Fibroblast of gingiva (primary cell): ENCODE measurements at places on chromosomes 1 and 21.
A peak's percentile ranks its signal among the peaks of the same experiment; 100 is the strongest.

- no peak for DNase-seq
Observed at GRCh38 chr1:168980656-168981055, 125.8 kb upstream of the ATP1B1 start.

DNA sequence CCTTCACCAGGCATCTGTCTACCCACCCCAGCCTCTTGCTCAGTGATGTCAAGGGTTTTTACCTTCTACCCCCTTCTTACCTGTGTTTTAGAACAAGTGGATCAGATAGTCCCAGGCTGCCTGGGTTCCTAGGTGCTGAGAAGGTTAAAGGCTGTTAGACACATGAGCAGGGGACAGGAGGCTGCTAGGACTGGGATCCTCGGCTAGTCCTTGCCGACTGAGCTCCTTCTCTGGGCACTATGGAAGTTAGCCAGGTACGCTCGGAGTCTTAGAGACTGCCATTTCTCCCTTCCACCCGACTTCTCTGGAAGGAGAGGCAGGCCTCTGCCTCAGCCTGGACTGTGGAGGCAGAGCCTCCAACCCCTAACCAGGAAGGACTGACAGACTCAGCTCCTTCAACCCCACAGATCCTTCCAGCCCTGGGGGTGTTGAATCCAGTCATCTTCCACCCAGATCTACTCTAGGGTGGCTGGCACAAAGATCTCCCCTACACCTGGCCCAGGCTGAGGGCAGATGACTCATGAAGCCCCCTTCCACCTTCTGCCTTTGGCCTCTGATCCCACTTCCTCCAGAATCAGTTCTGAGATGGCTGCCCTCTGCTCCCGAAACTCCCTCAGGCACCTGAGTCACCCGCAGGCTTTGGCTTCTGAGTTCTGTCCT, at the start of gene DYNLT4:
Gene DYNLT4, minus strand, starts transcription at position 648 of the 660 bp plus-strand sequence. CDS start 683 bp downstream, outside the sequence.
- no peak for DNase-seq

GRCh38 chr1:173433751-173434326, 43.3 kb upstream of the PRDX6 start:
- peak; percentile 23 for DNase-seq

DNA sequence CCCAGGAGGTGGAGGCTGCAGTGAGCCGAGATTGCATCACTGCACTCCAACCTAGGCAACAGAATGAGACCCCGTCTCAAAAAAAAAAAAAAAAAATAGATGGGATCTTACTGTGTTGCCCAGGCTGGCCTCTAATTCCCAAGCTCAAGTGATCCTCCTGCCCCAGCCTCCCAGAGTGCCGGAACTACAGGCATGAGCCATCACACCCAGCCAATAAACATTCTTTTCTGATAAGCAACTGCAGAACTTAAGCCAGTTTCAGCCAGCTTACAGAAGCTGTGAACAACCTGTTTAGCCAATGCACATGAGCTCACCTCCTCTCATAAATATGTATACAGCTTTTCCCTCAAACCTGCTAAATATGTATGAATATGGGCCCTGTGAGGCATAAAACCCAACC, 3.1 kb upstream of the MIIP start:
- DNase-seq = no peak

GRCh38 chr1:173208146-173208545, 1.0 kb upstream of the TNFSF4 start:
- no peak for DNase-seq

- DNase-seq = peak; percentile 39
Observed at GRCh38 chr1:39573736-39574624, 2.6 kb downstream of the PABPC4 start.

GRCh38 chr1:230283678-230284077, 142.5 kb downstream of the PGBD5 start:
- no peak for DNase-seq

GRCh38 chr1:31509124-31510072, 66.9 kb upstream of the TINAGL1 start:
- DNase-seq = no peak

GRCh38 chr1:36222481-36223380, 1.5 kb upstream of the THRAP3 start:
- DNase-seq = no peak

GRCh38 chr1:202200112-202200548, 6.5 kb downstream of the LGR6 start:
- DNase-seq = no peak

DNA sequence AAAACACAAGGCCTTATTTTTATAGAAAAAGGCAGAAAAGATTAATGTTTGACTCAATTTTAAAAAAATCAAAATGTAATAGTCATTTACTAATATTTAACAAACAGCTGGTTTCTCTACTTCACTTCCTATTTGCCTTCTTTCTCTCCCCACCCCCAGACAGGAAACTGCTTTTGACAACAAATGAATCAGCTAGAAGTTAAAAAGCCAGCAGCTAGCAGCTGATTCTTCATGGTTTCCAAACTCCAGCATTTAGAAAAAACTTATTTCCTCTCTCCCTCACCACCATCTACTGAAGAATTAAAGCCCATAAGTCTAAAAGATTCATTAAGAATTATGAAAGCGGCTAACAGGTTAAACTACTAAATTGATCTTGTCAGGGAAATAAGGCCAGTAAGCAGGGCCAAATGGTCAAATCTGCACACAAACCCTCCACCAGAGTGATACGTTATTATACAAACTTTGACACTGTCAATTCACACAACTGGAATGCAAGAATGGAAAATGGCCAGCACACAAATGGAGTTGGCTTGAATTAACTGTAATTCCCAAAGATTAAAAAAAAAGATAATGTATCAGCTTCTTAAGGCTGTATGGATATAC, 4.0 kb downstream of the WDR26 start:
- peak; percentile 57 for DNase-seq

DNA sequence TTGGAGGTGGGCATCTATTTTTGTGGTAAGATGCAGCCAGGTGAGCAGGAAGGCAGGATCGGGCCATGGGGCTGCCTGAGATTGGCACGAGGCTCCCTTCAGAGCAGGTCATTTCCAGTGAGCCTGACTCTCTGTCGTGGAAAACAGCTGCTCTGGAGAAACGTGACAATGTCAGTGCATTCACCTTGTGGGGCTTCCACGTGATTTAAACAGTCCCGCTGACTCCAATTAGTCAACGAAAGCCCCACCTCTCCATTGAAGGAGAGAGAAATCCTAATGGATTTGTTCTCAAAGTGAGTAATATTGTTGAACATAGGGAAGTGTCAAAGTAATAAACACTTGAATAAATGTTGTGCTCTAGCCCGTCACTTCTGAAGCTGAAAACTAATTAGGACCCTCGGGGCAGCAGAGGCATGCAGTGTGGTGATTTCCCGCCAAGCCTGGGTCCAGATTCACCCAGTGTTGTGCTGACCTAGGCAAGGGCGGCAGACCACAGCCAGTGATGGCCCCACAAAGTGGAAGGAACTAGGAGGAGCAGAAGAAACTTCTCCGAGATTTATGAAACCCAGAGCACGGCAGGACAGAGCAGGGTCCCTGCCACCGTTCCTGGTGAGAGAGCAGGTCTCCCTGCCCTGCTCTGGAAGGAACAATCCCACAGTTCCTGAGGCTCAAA, 172.5 kb upstream of the C1orf174 start:
- no peak for DNase-seq

GRCh38 chr1:71561206-71561605, 480.4 kb upstream of the ZRANB2 start:
- no peak for DNase-seq

DNA sequence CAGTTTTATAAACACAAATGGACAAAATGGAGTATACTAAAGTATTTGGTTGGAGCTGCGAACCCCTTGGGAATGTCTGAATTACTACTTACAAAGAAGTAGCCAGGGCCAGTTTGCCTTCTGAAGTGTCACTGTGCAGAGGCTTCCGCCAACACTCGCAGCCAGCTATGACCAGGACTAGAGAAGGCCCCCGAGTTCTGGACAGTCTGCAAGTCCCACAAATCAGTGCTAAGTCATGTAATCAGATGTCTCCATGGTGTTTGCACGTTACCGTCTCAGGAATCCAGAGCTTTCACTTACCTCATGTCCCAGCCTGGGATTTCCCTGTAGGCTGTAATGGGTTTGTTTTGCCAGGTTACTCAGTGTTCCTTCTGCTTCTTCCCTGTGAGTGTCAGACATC, 106.6 kb upstream of the SPAG17 start:
- no peak for DNase-seq

DNA sequence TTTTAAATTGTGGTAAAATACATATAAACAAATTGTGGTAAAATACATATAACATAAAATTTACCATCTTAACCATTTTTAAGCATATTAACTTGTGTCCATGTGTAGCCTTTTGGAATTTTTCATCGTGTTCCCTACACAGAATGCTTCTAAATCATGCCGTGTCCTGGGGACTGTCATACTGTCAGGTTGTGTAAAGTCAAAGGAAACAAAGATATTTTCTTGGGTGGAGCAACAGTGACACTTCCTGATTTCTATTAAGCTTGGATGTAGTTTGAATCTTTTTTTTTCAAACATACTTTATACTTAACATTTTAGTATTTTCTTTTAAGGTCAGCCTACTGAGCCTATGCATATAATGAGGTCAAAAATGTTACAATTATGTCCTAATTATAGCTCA, 32.3 kb downstream of the DOP1B start:
- no peak for DNase-seq

DNA sequence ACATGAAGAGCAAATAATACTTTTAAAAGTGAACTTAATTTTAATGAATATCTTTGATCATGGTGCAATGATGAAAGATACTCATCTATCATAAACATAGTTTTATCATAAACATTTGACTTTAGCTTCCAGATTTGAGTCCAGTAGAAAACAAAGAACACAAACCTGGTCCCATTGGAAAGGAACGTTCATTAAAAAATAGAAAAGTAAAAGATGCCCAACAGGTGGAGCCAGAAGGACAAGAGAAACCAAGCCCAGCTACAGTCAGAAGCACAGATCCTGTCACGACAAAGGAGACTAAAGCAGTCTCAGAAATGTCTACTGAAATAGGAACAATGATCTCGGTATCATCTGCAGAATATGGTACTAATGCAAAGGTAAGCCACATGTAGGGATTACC, 55.6 kb upstream of the MYOCOS start:
- DNase-seq = no peak

DNA sequence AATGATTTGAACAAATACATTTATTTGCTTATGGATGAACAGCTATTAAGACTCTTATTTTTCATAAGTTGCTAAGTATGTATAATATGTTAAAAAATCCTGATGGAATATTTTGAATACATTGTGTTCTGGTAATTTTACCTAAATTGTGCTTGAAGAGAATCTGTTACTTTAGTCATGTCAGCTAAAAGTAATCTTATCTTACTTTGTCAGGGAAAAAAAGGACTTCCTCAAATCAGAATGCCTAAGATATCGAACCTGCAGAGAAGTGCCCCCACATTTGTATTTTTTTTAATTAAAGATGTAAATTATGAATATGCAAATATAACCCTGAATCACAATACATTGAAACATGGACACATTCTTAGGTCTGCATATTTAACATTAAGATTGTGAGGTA, 1331.7 kb downstream of the MRPL39 start:
- DNase-seq = no peak

- DNase-seq = no peak
Observed at GRCh38 chr1:204493984-204494280, 673 bp downstream of the PIK3C2B start.

DNA sequence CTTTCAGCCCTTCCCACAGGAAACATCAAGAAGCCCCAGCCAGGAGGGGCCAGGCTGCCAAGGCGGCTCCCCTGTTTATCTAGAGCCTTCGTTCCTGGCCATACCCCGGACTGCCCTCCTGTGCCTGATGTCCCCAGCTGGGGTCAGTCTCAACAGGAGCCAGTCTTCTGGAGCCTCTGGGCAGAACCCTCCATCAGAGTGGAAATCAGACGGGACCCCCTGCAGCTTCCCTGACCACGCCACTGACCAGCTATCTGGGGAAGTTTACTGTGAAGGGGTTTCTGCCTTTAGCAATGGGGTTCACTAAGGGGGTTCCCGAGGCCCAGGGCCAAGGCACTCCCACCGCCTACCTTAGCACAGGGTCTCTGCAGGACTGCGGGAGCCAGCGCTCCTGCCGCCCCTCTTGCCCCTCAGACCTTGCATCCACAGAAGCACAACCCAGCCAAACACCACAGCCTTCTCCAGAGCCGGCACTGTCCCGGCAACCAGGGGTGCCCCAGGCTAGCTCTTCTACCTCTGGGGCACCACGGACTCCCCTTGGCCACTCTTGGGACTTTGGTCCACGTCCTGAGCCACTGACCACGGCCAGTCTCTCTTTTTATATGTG, 3.5 kb upstream of the MTFR1L start:
- no peak for DNase-seq

DNA sequence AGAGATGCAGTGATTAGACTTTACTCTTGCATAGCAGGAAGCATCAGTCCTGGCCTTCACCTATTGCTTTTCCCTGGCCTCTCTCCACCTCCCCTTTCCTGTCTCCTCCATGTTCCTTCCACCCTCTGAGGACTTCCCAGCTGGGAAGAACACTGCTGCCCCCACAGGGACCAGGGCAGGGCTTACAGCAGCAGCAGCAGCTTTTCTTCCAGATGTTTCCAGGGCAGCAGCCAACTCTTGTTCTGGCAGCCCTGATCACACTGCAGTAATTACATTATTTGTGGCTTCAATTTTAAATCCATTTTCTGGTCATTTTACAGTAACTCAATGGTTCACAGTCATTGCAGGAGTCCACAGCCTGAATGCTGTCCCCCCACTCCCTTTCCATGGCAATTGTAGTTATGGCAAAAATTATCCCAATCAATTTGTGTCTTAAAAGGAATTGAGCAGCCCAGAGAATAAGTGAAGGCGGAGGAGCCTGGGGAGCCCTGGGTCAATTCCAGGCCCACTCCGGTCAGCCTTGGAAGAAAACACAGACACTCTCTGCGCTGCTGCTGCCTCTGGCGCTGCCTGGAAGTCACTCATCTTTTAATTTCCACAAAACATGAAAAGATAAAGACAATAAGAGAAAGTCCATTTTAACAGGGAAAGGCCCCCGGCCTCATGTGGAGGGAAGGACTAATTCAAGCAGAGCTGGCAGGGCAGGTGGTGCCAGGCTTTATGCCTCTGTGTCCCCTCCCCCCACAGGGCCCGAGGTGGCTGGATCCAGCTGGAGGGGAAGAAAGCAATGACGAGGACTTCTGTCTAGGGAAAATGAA, 148.6 kb downstream of the GRIK3 start:
- no peak for DNase-seq

DNA sequence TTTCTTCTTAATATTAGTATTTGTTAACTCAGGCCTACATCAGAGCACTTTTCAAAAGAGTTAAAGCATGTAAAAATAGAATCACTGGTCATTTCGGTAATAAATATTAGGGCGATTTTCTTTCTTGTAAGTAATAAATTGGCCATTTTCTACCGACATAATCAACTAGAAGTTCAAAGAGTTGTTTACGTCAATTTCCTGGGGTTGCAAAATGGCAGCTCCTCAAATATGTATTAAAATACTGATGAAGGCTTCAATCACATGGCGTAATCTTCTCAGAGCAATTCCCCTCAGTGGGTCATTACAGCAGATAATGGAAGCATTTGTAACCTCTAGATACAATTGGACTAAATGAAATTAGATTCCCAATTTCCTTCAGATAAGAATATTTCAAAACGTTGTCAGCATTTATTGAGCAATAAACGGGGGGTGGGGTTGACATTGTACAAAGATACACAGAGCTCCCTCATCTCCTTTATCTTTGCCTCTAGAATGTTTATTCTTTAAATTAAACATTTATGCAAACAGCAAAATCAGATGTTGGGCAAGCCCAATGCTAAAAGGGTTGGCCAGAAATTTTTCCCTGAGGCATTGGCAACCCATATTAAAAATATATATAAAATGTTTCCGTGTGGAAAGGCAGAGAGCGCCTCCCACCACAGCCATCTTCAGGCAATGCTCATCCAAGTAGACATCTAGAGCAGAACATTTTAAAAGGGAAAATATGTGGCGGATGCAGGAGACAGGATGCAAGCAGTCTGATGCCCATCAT, 240.6 kb downstream of the NCAM2 start:
- no peak for DNase-seq
